ENCODE measurements at places on chromosomes 5 and 9.
A peak's percentile ranks its signal among the peaks of the same experiment; 100 is the strongest.

DNA sequence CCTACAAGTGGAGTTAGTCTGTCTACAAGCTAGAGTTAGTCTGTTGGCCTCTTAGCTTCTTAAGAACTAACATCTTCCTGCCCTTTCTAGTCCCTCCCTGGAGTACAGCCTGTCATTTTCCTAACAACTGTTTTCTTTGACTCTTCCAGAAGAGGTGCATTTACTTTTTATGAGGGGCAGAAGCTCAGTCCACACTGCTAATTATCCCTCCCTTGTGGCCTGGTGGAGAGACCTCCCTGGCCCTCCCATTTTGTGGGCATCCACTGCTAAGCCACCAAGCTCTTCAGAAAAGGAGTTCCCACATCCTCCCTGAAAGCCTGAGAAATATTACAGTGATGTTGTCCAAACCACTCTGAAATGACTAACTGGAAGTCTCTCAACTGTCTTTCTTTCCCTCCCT lies 8.0 kb downstream of the MAP1B start:
- DNase-seq = no peak

DNA sequence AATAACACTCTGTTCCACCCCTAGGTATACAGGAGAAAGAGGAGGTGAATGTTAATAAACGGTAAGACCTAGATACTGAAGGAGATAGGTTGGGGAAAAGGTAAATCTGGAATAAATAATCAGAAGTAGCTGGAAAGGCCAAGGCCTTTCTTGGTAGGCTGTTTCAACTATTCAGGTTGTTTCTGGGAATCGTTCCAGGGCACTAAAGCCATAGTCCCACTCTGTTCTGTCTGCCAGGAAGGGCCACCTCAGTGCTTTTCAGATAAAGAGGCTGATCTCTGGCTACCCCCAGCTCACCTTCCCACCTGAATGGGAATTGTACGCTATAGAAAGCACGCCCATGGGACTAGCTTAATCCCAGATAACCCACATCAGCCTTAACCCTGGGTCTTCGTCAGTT lies 32.9 kb downstream of the DCAF12 start:
- DNase-seq = no peak

DNA sequence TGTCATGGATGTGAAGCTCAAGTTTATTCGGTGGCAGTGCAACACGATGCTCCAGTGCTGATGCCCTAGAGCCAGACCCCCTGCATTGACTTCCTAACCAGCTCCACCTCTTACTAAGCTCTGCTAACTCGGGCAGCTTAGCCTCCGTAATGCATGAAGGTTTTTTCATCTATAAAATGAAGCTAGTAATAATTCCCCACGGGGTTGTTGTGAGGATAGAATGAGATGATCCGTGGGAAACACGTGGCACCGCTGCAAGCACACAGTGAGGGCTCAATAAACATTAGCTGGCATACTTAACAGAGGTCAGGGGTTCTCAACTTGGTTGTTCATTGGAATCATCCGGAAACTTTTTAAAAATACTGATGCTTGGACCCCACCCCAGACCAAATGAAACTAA lies 6.8 kb downstream of the ENC1 start:
- DNase-seq = no peak

GRCh38 chr9:127205952-127206351 lies 58.6 kb upstream of the GARNL3 start:
- no peak for DNase-seq

DNA sequence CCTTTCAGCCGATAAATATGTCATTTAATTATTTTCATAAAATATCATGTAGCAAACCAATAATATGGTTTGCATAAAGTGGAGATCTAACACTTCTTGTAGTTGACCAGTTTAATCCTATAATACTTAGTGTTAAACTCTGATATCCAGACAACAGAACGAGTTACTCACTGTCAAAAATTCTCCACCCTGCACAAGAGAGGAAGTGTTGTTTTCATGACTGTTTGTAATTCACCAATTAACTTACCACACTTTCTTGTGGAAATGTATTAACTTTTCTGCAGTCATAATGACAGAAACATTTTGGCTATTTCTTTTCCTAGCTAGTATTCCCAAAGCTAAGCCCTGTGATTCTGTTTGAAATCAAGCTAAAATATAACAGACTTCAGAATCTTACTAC lies 555.3 kb upstream of the FTMT start:
- DNase-seq = no peak

- DNase-seq = no peak
Observed at GRCh38 chr5:126831156-126831555, 54.2 kb downstream of the LMNB1 start.

- DNase-seq = no peak
Observed at GRCh38 chr9:69476797-69477196, 151.8 kb downstream of the ENTREP1 start.

- DNase-seq = no peak
Observed at GRCh38 chr9:136534366-136534765, 11.5 kb downstream of the NOTCH1 start.

DNA sequence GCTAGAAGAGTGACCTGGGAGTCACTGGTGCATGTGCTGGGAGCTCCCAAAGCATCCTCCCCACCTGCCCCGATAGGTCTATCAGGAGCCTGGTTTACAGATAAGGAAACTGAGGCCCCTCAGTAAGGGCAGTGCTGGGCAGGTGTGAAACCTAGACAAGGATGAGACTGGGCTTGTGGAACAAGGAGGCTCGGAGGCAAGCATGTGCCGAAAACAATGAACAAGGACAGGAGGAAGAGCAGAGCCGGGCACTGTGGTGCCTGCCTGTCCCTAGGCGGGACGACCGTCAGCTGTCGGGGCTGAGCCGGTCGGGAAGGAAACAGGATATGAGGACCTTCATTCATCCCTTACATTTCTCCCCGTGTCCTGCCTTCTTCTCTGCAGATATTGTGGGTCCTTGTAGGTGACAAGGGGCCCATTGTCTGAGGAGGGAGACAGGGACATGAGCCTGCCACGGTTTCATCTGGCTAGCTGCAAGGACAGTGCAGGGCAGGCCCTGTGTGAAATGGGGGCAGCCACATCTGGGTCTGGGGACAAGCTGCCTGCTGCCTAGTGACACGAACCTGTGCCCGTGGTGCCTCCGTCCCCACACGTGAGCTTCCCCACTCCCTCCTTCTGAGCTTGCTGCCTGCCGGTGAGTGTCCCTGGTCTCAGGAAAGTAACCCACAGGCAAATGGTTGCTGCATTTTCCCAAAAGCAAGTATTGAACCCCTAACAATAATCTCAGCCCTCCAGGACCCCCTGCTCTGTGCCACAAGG lies 18.6 kb downstream of the FGD3 start:
- no peak for DNase-seq

DNA sequence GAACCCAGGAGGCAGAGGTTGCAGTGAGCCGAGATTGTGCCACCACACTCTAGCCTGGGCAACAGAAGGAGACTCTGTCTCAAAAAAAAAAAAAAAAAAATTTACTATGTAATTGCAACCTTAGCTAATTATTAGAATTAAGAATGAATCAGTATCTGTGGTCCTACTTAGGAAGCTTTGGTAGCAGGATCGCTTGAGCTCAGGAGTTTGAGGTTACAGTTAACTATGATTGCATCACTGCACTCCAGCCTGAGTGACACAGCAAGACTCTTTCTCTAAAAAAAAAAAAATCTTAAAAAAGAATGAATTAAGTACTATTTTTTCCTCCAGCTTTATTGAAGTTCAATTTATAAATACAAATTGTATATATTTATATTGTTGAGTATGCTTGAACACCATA lies 16.7 kb downstream of the NDUFAF2 start:
- no peak for DNase-seq

DNA sequence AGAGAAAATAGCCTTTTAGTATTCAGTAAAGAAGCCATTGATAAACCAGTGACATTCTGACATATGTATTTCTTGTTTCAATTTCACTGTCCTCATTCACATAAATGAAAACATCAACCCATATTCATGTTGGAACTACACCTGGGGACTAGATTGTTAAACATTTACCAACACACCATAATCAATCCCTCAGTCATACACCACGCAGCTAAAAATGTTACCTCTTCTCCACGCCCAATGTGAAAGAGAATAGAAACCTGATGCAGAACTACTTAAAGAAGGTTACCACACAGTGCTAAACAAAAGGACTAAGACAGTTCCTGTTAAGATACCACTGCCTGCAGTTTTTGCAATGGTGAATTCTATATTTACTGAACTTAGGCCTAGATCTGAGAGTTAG lies 518.9 kb downstream of the PRELID2 start:
- no peak for DNase-seq

- no peak for DNase-seq
Observed at GRCh38 chr9:96515621-96516470, 65.9 kb downstream of the HABP4 start.

DNA sequence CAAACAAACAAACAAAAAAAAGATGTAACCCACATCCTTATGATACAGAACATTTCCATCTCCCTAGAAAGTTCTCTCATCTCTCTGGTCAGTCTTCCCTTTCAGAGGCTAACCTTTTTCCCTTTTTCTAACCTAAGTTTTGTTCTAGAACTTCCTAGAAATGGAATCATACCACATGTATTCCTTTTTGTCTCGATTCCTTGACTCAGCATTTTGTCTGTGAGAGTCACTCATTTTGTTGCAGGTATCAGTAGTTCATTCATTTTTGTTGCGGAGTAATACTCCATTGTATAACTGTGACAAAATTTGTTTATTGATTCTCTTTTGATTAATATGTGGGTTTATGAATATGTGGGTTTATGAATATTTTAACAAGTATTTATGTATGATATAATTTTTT lies 400.0 kb upstream of the PDE4D start:
- DNase-seq = no peak

- no peak for DNase-seq
Observed at GRCh38 chr9:93122721-93123221, 11.3 kb downstream of the NINJ1 start.

GRCh38 chr9:20597862-20598261 lies 24.4 kb downstream of the MLLT3 start:
- no peak for DNase-seq

DNA sequence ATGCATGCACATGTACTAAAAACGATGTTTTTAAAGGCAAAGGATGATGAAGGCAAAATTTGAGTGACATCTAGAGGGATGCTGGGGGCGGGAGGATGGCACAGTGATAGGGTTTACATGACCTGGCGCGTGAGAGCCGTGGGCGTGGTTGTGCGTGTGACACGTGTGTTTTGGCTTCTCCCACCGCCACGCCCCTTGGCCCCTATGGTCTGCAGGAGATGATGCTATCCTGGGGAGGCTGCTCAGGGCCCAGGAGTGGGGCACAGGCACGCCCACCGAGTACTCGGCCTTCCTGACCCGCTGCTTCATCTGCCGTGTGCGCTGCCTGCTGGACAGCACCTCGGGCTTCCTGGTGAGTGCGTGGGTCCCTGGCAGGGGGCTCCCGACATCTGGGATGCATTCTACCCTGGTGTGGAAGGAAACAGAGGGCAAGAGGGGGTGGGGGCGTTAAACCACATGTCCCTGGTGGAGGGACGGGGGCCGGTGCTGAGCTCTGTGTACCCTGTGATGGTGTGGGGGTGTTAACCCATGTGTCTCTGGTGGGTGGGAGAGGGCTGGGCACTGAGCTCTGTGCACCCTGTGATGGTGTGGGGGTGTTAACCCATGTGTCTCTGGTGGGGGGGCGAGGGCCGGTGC lies 19.2 kb upstream of the EXOC3 start:
- DNase-seq = no peak

DNA sequence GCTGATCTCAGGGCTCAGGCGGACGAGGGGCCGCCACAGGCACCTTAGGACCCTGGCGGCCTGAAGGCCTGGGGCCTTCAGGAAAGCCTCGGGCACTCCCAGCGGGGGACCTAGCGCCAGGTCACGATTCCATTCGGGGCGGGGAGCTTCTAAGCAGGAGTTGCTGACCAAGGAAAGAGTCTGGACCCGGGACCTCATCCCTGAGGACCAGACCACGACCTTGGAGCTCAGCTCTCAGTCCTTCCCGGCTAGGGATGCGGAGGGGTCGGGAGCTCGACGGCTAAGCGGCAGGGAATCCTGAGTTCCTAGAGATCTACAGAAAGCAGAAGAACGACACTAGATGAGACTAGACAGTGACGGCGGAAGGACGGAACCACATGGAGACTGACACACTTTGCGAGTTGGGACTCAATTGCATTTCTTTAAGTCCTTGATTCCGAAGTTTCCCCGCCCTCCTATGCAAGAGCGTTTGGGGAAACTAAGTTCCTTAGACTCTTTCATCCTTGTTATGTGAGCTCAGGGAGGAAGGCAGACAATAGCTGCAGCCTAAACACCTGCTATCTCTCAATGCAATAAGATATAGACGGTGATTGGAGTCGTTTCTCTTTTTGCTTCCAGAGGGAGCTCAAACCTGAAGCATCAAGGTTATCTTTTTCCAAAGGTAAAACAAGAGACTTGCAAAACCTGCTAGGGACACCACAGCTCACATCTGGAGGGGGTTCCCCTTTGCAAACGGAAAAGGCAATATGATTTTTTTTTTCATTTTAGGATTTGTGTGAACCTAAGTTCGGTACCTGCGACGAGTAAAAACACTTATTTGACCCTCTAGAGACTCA lies 9.7 kb downstream of the NR2F1-AS1 start:
- no peak for DNase-seq

GRCh38 chr9:104780796-104781395 lies 17.0 kb downstream of the NIPSNAP3B start:
- no peak for DNase-seq

DNA sequence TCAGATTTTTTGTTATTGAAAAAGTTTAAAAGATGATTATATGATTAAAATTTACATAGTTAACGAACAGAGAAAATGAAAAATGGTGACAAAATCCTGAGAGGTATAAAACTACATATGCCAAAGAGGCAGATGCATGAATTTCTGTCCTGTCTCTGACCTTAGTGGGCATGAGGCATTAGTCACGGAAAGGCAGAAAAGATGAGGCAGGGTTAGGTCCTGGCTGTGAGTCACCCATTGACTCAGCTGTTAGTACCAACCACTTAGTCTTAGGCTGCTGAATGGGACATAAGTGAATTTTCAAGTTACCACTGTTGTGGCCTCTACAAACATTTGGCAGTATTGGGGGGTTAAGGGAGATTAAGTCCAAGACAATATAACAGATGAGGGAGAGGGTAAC lies 33.1 kb downstream of the RASA1 start:
- DNase-seq = no peak

DNA sequence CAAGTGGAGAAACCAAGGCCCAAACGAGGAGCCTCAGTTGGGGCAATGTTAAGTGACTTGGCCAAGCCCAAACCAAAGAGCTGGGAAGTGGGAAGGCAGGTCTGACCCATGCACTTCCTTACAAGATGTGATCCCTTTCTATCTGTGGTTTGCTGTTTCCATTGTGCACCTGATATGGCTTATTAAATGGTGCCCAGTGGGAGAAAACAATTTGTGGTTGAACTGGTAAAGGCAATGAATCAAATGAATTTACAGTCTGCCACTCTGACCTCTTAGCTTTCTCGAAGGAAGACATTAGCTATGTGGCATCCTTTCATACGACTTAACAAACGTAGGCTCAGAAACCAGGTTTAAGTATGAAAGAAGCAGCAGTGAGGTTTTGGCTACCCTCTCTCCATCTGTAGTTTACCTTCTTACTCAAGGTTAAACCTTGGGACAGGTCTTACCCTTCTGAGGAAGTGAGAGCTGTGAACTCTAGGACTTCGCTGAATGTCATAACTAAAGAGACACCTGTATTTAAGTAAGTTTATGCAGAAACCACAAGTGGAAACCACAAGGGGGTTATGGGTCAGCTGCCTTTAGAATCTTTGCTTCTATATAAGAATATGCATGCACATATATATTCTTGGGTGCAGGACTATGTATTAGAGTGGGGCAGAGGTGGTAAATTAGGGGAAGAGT lies 100.5 kb upstream of the SPATA31D4 start:
- DNase-seq = peak; percentile 24
